A549 treated with GW870086 at 1 μM for 4 hours (cell line): ENCODE measurements at places on chromosomes 4 and X. TPM values are rescaled to one million over a fixed set of nuclear protein-coding genes. Genes with fewer than 3 reads are reported as not detected.

The HTN1 gene
- total RNA-seq: not detected in 5 replicates

The ARL9 gene
- not detected in 5 replicates for total RNA-seq

The TMEM35A gene
- not detected in 5 replicates for total RNA-seq

The ODAM gene
- not detected in 5 replicates for total RNA-seq

The RAP2C gene
- 20.7 to 39.9 TPM (median 28.1 TPM) in 5 replicates for total RNA-seq

The ADGRL3 gene
- 0.02 TPM in 1 of 5 replicates, not detected in the others for total RNA-seq

The FAM50A gene
- 92.4 to 124 TPM (median 106 TPM) in 5 replicates for total RNA-seq

The SLC9B2 gene
- total RNA-seq: 7.3 to 8.2 TPM (median 7.6 TPM) in 5 replicates

The RAB41 gene
- total RNA-seq: not detected in 5 replicates

The KCNIP4 gene
- not detected in 5 replicates for total RNA-seq

The DUX4 gene
- total RNA-seq: not detected in 5 replicates

The SAGE1 gene
- total RNA-seq: 0.06 to 0.07 TPM (median 0.06 TPM) in 3 of 5 replicates, not detected in the others

The BCAP31 gene
- 350 to 420 TPM (median 366 TPM) in 5 replicates for total RNA-seq

The IQCM gene
- total RNA-seq: not detected in 5 replicates

The RPL39 gene
- total RNA-seq: 3,520 to 5,439 TPM (median 3,637 TPM) in 5 replicates

The GLRA2 gene
- total RNA-seq: not detected in 5 replicates

The GC gene
- total RNA-seq: not detected in 5 replicates

The BRS3 gene
- total RNA-seq: not detected in 5 replicates

The CYTL1 gene
- total RNA-seq: not detected in 5 replicates
